ENCODE measurements at places on chromosomes 5 and 9.

DNA sequence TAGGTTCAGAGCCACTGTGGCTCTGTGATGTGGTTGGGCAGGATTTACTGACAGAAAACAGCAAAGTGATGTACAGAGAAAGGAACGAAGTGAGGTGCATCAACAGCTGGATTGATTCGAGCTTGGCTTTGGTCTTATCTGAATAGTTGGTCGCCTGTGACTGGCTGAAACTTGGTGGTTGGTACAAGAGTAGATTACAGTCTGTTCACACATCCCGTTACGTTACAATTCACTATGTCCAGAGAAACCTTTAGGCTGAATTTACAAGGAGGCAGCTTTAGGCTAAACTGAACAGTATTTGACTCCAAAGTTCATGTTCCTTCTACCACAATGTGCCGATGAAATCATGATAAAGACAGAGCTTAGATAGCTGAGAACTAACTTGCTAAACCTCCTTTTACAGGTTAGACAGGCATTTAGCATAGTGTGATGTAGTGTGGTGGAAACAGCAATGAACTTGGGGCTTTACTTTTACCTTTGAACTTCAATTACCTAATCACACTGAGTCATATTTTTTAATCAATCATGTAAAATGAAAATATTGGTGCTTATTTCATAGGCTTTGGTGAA is 210.2 kb upstream of the PUM3 start:
- no peak for DNase-seq

DNA sequence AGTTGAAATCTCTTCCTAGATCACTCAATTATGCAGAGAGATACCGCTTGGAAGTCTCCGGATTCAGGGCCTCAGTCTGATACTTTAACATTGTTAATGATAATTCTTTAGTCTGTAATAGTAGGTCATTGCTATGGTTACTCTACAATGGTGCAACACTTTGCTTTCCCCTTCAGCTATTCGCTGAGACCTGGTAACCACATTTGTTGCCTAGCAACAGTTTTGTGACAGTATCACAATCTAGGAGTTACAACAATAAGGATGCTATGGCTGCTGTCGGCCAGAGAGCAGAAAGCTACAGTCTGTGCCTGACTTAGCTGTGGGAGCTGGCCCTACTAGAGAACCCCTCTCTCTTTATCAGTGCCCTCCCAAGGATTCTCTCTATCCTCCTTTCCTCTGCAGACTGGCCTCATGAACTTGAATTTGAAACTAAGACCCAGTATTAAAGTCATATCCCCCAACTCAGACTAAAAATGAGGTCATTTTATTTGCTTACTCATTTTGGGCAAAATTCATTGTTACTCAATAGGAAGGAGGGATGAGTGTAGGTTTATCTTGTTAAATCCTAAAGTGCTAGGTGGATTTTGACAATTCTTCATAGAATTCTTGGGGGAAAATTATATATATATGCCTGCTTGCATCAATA is 39.3 kb downstream of the NR2F1 start:
- peak; percentile 42 for DNase-seq

GRCh38 chr5:128537221-128537999 is 635 bp downstream of the FBN2 start:
- no peak for DNase-seq

GRCh38 chr5:114255260-114255659 is 106.6 kb upstream of the KCNN2 start:
- DNase-seq = no peak

GRCh38 chr5:173232499-173233346 is 2.3 kb downstream of the NKX2-5 start:
- no peak for DNase-seq

GRCh38 chr5:34040472-34040871 is 2.5 kb downstream of the C1QTNF3 start:
- no peak for DNase-seq

DNA sequence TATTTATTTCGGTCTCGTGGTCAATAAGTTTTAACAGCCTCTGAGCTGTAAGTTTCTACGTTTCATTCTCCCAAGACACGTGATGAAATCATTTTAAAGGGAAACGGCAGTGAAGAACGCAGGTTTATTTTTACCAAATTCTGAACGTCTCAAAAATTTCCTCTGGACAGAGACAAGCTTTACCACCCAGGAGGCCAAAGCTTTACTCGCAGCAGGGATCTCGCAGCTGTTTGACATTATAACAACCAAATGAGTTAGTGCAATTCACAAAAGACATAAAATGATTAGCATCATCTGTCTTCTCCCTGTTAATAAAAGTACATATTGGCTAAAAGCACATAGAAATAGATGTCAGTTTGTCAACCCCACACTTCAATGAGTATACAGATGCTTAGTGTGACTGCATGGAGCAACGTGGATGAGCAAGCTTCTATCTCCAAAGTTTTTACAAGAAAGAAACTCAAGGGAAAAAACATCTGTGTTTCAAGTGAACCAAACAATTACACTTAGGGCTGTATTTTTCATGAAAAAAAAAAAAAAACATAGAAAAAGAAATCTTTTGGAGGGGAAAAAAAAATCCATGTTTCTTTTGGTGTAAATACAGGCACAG is 2.5 kb downstream of the SEMA5A start:
- no peak for DNase-seq

GRCh38 chr5:16877267-16877935 is 58.7 kb downstream of the MYO10 start:
- DNase-seq = no peak

- no peak for DNase-seq
Observed at GRCh38 chr9:16664211-16664610, 206.3 kb downstream of the BNC2 start.

DNA sequence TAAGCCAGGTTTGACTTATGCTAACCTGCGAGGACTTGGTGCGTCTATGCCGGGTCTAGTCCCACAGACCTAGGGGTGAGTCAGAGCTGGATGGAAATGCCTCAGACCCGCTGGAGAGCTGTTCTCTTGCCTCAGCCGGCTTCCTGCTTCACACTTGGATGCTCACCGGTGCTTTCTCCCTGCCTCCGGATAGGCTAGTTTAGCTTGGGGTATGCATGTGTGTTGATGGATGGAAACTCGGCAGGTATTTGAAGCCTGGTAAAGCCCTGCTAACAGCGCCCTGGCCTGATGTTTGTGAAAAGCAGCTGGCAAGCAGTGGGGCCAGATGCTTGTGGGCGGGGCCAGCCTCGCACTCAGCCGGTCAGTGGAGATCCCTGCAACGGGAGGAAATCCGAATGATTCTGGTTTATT is 29.3 kb downstream of the PRRC2B start:
- DNase-seq = no peak

DNA sequence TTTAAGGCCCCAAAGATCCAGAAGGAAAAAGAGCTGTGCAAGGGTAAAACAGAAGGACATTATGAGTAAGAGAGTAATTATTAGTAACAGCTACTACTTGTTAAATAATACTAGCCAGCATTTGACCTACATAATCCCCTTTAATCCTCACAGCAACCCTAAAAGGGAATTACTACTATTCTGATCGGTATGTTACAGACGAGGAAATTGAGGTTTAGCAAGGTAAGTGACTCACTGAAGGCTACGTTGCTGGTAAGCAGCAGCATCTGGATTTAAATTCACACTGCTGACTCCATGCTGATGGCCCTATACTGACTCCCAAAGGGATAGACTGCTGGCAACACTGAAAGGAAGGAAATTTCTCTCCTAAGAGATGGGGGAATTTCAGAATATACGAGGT is 3.7 kb upstream of the FSD1L start:
- DNase-seq = no peak

GRCh38 chr9:93634311-93635185 is 58.2 kb downstream of the PHF2 start:
- DNase-seq = no peak

GRCh38 chr9:129624947-129625346 is 1.0 kb upstream of the NTMT1 start:
- DNase-seq = no peak

GRCh38 chr5:170145462-170145861 is 39.8 kb downstream of the FOXI1 start:
- no peak for DNase-seq

GRCh38 chr5:87053146-87053545 is 214.5 kb upstream of the RASA1 start:
- no peak for DNase-seq

DNA sequence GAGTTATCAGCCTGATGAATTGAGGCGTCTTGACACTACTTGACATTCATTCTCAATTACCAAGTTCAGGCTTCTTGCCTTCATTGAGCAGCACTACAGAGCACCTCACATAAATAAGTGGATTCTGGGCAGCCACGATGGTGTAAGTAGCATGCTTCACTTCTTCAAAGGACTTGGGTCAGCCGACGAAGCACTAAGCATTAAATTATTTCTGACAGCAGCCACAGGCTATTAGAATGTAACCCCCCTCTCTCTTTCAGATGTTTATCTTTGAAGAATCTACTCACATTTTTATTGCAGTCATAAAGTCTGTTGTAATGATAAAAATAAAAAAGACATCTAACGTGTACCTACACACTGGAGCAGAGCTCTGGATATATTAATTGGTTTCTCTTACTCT is 45.9 kb upstream of the VPS13A start:
- DNase-seq = no peak

GRCh38 chr9:6433410-6433809 is 20.4 kb downstream of the UHRF2 start:
- DNase-seq = no peak

GRCh38 chr5:150052226-150052955 is 34.0 kb downstream of the CSF1R start:
- no peak for DNase-seq

GRCh38 chr9:70285246-70285645 is 26.5 kb downstream of the SMC5 start:
- no peak for DNase-seq

DNA sequence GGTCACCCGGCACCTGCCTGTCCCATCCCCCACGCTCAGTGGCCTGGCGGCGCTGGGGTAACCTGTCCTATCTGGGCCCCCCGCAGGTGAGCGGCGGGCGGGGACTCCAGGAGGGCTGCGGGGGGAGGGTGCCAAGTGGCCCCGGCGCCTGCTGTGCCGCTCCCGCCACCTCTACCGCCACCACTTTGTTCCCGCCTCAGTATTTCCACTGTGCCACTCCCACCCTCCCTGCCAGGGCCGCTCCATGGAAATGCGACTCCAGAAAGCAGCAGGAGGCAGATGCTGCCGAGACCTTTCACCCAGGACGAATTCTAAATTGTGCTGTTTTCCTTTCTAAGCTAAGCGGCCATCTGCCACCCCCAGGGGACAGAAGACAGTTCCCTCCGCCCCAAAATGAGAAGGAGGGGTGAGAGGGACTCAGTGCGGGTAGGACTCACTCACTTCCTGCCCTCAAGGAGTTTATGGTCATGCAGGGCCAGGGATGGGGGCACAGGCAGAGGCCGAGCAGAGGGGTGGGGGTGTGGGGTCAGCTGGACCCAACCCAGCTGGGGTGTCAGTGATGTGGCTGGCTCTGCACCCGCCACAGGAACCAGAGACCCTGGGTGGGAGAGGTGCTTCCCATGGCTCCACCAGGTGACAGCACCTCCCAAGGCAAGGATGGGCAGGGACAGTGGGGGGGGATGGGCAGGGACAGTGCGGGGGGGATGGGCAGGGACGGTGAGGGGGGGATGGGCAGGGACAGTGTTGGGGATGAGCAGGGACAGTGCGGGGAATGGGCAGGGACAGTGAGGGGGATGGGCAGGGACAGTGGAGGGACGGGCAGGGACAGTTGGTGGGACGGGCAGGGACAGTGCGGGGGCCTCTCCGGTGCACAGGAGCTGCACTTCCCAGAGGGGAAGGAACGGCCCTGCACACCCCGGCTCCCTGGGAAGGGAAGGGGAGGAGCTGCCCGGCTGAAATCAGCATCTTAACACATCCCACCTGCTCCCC is 17.8 kb downstream of the NOTCH1 start:
- DNase-seq = peak; percentile 71

DNA sequence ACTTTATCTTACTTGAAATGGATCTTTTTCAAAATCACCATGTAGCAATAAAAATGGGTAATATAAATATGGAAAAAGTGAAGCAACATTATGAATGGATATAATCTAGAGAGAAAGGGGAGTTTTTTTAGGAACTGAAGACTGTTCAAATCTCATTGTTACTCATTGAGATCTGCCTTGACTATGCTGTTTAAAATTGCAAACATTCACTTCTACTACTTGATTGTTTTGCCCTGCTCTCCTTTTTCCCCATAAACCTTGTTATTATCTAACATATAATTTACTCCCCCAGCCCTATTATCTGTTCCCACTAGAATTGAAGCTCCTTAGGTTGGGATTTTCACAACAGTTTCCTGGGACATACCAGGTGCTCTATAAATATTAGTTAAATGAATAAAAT is 22.0 kb downstream of the PAM start:
- DNase-seq = no peak

GRCh38 chr9:82363198-82363597 is 374.6 kb downstream of the SPATA31D1 start:
- DNase-seq = peak; percentile 53

DNA sequence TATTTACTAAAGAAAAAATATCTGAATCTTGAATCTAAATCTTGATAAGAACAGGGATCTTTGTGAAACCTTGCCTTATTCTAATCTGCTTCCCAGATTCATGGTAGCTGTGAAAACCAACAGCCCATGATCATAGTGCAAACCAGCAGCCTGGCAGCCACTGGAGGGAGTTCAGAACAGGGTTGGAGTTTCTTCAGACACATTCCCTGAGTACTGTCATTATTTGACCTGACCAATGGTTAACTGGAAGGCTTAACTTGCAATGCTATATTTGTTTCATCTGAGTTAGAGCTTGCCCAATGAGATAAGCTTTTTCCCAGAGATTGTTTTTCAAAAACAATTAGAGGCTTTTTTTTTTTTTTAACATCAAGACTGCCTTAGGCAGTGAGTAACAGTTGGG is 47.8 kb downstream of the LOX start:
- DNase-seq = no peak

GRCh38 chr9:133119103-133119845 is 1.8 kb downstream of the RALGDS start:
- DNase-seq = no peak

DNA sequence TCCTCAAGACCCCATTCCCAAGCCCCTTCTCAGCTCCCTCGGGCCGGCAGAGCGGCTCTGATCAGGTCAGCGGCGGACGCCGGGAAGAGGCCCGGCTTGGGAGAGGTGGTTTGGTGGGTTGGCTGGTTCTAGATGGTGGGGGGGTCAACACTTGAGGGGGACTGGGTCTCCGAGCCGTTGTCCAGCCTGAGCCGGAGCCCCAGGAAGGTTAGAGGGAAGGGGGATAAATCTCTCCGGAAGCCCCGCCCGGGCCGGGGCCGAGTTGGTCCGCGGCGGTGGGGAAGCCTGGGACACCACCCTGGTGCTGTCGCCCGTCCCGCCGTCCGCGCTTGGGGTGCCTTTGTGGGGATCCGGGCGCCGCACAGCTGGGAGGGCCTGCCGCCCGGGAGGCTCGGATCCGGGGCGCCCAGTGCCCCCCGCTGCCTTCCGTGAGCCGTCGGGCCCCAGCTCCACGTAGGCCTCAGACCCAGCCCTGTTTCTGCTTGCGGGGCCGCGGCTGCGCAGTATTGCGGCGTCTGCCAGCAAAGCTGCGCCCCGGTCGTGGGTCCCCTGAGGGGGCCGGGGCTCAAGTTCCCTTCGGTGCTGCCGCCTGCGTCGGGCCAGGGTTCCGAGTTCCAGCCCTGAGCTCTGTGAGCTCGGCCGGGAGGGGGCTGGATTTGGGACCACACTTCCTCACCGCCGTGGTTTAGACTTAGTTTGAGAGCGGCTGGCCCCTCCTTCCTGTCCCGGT is 542 bp upstream of the TRIM52 start:
- no peak for DNase-seq
